ENCODE measurements at places on chromosomes 16 and 17. TPM values are rescaled to one million over a fixed set of nuclear protein-coding genes. Genes with fewer than 3 reads are reported as not detected.

STH gene
- not detected for total RNA-seq

TGFB1I1 gene
- 15.5 TPM for total RNA-seq

CPHXL2 gene
- total RNA-seq = not detected

IL17C gene
- total RNA-seq = 0.29 TPM

CAMKK1 gene
- 6.7 TPM for total RNA-seq

Measured in H9 (cell line).